ENCODE measurements at places on chromosomes 16 and 17.

GRCh38 chr17:64992325-64992802 lies 64.2 kb downstream of the GNA13 start:
- no peak for DNase-seq

GRCh38 chr17:12509801-12510200 lies 155.9 kb upstream of the MYOCD start:
- no peak for DNase-seq

GRCh38 chr16:77898671-77899211 lies 110.4 kb downstream of the VAT1L start:
- no peak for DNase-seq

DNA sequence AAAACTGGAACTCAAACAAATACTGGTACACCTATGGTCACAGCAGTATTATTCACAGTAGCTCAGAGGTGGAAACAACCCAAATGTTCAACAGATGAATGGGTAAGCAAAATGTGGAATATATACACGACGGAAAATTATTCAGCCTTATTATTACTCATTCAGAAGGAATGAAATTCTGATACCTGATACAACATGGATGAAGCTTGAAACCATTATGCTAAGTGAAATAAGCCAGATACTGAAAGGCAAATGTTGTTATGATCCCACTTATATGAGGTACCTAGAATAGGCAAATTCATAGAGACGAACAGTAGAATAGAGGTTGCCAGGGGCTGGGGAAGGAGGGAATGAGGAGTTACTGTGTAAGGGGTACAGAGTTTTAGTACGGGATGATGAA lies 27.1 kb upstream of the MYLK3 start:
- no peak for DNase-seq

DNA sequence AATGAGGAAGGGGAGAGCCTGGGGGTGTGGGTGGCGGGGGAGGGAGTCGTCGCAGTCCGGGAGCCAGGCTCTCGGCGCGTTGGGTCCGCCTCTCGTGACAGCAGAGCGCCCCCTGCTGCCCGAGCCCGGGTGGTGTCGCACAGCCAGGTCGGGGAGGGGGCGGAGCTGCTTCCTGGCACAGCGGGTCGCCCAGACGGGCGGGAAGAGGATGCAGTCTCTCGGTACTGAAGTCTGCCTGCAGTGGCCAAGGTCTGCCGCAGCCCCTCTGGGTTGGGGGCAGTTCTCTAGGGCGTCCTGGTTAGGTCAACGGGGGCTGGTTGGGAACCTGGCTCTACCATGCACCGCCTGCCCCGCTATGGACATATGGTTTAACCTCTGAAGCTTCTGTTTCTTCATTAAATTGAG lies 38.2 kb upstream of the CCDC182 start:
- DNase-seq = peak; percentile 69

- no peak for DNase-seq
Measured at GRCh38 chr17:81033535-81034167, 1.3 kb upstream of the BAIAP2 start.

- no peak for DNase-seq
Measured at GRCh38 chr16:16099320-16099719, 124.0 kb downstream of the ABCC6 start.

- DNase-seq = no peak
Measured at GRCh38 chr17:41340494-41340893, 10.1 kb downstream of the KRT33A start.

DNA sequence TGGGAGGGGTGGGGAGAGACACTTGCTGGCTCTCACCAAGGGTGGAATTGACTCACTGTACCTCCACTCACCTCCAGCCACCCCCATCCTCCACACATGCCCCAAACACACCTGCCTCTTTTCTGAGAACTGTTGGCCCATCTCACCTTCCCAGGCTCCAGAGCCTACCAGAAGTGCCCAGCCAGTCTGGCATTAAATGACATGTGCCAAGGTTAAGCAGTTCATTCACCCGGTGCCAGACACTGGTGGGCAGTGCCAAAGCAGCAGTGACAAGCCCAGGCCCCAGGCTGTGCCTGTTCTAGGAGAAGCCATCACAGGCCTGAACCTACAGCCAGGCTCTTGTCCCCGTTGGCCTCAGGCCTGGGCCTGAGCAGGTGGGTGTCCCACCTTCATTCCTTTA lies 11.2 kb downstream of the MVP start:
- no peak for DNase-seq

DNA sequence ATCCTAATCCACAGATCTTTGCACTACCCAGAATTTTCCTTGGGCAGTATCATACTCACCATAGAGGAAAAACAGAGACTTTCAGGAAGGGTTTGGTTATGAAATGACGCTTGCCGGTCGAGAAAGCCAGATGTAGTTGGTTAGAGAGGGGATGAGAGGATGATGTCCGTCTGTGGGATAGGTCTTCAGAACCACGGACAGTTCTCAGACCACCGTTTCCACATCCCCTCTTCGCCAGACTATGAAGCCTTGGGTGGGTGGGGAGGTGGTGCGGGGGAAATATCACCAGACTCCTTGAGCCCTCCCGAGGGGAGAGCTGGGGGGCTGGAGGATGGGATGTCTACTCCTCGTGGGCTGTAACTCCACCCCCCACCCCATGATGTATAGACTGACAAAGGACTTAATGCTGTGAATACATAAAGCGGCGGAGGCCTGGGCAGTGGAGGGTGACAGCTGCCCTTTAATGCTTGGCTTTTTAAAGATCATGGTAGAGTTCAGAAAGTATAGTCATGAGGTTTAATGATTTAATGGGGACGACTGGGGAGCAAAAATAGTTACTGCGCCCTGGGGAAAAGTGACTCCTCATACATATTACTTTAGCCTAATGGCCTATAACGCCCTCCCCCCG lies 96.6 kb downstream of the MRM1 start:
- no peak for DNase-seq
